ENCODE measurements at places on chromosomes 6 and 20.
A peak's percentile ranks its signal among the peaks of the same experiment; 100 is the strongest.

DNA sequence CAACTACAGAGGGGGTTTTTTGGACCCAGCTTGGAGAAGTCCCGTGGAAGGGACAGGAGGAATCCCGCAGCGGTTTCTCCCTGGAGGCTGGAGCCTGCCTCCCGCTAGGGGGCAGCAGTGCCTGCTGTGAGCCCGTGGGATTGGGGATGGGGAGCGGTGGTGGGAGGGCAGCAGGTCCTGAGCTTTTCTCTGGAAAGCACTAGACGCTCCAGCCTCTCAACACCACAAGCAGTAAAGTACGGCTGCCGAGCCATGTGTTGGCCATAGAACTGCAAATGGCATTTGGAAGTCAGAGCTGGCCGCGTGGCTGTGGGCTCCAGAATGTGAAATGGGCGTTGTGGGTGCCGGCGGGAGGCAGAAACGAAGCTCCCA, 47.8 kb downstream of the GMPR start:
- H3K4me1 ChIP-seq = peaks cover 2% of the 10 kb centered on the region
- no peaks in the 10 kb centered on the region for H3K27me3 ChIP-seq
- no peak overlapping the region for H3K4me3 ChIP-seq
- DNase-seq = peak; percentile 19

- no peaks in the 10 kb centered on the region for H3K4me1 ChIP-seq
- no peaks in the 10 kb centered on the region for H3K27me3 ChIP-seq
- DNase-seq = no peak
These were observed 31.1 kb downstream of the ADGRF4 start for GRCh38 chr6:47729457-47729856.

DNA sequence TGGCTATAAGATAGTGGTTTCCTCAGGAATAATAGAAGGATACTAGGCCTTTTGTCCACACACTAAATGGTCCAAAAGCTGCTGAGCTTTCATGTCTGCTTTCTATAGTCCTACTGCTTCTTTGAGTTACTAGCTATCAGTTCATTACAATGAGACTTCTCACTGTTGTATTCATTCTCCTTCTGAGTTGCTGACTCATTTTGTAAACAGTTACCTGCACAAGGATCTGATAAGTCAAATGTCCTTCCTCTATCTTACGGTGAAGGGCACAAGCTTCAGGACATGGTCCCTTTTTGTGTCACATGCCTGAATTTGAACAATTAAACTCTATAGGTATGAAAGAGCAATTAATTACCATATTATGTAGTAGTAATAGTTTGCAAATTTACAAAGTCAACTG, 90.5 kb downstream of the MAN1A1 start:
- no peak overlapping the region for H3K27ac ChIP-seq
- H3K4me3 ChIP-seq = no peak overlapping the region
- no peaks in the 10 kb centered on the region for H3K27me3 ChIP-seq
- DNase-seq = no peak
- no peaks in the 10 kb centered on the region for H3K36me3 ChIP-seq

DNA sequence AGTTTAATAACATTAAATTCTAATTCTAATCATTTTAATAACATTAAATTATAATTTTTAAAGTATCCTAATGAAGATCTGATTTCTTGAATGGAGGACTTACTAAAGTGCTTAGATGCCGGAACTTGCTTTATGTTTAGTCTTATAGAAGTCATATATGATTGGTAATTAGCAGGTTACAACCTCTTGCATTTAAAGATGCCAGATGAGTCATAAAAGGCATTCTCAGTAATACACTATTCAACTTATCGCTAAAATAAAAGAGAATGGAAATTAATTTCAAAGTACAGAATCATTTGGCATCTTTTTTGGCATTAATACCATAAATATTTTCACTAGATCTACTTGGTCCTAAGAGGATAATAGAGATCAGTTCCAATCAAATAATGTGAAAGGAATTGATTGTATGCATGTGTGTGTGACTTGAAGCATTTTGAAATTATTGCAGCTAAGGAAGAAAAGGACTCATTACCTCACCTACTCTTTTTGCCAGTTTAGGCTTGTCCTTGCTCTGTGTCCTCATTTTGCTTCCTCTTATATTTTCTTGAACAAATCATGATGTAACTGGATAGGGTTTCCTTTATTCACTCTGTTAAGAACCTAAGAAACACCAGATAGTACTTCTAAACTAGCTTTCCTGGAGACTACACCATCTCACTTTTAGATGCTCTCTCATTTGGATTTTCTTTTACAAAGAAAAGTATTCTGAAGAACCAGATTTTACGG, 2.7 kb downstream of the COL21A1 start:
- no peak for DNase-seq
- peaks cover 3% of the 10 kb centered on the region for H3K27me3 ChIP-seq
- no peaks in the 10 kb centered on the region for H3K36me3 ChIP-seq
- H3K27ac ChIP-seq = no peak overlapping the region
- no peaks in the 10 kb centered on the region for H3K4me1 ChIP-seq

DNA sequence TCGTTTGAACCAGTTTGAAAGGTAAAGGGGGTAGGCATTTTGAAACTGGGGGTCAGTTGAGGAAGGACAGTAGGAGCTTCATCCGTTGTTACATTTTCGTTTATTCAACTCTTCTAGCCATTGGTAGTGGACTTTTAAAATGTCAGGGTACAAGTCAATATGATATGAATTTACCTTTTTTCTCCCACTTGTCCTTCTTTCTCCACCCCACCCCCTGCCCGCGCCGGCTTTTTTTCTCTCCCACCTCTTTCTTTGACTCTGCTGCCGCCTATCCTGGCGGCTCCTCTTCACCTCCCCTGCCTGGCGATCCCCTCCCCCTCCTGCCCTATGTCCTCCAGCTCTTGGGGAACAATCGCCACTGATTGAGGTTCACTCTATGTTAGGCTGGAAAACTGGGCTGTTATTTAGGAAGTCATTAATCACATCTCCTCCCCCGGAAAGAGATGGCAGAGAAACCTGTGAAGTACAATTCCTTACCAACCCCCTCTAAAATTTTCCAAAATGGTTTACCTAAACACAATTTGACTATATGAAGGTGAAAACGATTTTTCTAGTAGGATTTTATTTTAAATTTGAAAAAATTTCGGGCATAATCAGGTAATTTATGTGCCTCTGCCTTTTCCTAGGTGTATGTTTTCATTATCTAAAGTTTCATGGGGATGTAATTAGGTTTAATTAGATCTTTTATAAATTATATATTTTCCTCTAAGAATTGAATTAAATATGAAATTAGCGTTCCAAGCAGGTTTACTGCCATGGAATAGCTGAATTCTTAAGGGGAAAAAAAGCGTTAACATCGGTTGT, 778 bp upstream of the LIN28B start:
- peaks cover 6% of the 10 kb centered on the region for H3K4me1 ChIP-seq
- H3K27me3 ChIP-seq = peaks cover 88% of the 10 kb centered on the region

DNA sequence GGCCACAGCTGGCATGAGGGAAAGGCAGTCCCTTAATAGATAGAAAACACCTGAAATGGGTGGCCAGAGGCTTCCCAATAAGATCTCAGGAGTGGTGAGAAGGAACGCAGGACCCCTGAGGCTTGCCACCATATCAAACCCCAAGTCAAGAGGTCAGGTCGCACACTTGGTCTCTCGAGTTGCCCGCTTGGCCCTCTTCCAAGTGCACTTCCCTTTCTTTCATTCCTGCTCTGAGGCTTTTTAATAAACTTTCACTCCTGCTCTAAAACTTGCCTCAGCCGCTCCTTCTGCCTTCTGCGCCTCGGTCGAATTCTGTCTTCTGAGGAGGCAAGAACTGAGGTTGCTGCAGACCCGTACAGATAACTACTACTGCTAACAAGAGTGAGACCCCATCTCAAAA, 64.2 kb downstream of the SLC2A10 start:
- DNase-seq = no peak
- H3K4me3 ChIP-seq = no peak overlapping the region
- no peak overlapping the region for H3K27ac ChIP-seq
- no peaks in the 10 kb centered on the region for H3K36me3 ChIP-seq

- DNase-seq = no peak
- H3K27ac ChIP-seq = no peak overlapping the region
- H3K27me3 ChIP-seq = no peaks in the 10 kb centered on the region
- no peak overlapping the region for H3K4me3 ChIP-seq
- H3K36me3 ChIP-seq = no peaks in the 10 kb centered on the region
These were observed 41.6 kb upstream of the CARMIL1 start for GRCh38 chr6:25237579-25237978.
